ENCODE measurements at places on chromosomes 2 and 18.
A peak's percentile ranks its signal among the peaks of the same experiment; 100 is the strongest.

DNA sequence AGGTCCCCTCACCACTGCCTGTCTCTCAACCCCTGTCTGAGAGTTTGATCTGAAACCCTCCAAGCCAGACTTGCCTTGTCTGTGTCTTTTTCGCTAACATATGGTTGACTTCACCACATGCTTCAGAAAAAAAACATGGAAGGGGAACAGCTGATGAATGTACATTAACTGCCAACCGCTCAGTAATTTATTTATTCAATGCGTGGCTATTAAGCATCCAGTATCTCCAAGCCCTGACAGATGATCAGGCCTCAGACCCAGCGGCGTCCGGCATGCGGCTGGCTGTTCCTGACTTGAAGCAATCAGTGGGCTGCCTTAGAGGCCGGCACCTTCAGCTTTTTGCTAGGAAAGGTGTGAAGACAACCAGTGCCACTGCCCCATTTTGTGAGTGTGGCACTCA lies 62.3 kb downstream of the NGEF start:
- DNase-seq, result no peak

DNA sequence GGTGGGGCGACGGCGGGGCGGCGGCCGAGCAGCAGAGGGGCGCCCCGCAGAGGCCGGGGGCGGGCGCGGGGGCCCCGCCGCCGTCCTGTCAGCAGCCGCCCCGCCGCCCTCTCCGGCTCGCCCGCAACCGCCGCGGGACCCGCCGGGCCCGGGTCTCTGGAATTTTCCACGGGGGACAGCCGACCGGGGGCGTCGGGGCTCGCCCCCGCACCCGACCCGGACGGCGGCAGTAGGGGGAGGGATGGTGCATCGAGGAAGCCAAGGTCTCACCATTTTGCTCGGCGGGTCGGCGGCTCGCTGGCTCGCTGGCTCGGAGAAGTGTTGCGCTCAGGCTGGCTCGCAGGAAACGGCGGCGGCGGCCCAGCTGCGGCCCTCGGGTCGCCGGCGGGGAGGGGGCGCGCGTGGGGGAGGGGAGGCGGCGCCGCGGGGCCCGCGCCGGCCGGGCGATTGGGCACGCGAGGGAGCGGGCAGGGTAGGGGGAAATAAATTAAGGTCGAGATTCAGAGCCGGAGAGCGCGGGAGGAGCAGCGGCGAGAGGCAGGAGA lies 405 bp downstream of the PPP3R1 start:
- DNase-seq, result peak; percentile 51

- DNase-seq, result no peak
Measured at GRCh38 chr2:109086743-109087020, 42.3 kb upstream of the SH3RF3 start.

DNA sequence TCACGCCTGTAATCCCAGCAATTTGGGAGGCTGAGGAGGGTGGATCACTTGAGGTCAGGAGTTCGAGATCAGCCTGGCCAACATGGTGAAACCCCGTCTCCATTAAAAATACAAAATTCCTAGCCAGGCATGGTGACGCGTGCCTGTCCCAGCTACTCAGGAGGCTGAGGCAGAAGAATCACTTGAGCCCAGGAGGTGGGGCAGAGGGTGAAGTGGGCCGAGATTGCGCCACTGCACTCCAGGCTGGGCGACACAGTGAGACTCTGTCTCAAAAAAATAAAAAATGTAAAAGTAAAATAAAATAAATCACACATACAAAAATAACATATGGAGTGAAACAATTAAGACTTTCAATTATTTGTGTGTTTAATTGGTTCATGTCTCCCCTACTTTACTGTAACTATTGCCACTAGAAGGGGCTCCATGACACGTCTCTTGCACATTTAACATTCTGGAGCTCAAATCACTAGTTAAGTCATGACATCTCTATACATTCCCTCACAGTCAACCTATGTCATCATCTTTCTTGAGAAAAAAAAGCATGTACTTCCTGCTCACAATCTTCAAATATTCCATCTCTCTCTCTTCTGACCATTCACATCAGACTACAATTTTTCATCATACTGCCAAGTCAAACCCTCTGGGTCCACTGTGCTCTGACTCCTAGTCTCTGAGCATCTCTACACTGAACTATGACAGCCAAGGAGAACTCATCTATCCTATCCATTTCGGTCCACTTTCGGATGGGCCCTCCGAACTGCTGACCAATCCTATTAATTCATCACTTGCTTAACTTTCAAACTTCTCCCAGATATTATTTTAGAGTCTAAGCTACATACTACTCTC lies 6.7 kb downstream of the GFPT1 start:
- no peak for DNase-seq

DNA sequence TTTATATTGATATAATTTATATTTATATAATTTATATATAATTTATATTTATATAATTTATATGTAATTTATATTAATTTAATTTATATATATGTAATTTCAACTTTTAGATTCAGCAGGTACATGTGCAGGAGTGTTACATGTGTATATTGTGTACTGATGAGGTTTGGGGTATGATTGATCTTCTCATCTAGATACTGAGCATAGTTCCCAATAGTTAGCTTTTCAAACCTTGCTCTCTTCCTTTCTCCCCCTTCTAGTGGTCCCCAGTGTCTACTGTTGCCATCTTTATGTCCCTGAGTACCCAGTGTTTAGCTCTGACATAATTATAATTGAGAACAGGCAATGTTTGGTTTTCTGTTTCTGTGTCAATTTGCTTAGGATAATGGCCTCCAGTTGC lies 1335.3 kb upstream of the CDH2 start:
- no peak for DNase-seq

GRCh38 chr2:51624995-51625394 lies 593.1 kb upstream of the NRXN1 start:
- no peak for DNase-seq

- DNase-seq, result no peak
Measured at GRCh38 chr2:133098787-133099186, 428.8 kb upstream of the LYPD1 start.

- no peak for DNase-seq
Measured at GRCh38 chr2:138503087-138503442, 1.5 kb downstream of the SPOPL start.

- no peak for DNase-seq
Measured at GRCh38 chr2:30670453-30670852, 136.8 kb downstream of the CAPN13 start.

GRCh38 chr2:145286716-145287275 lies 766.9 kb upstream of the ZEB2 start:
- DNase-seq, result no peak

GRCh38 chr2:72274380-72274797 lies 126.7 kb upstream of the CYP26B1 start:
- no peak for DNase-seq

DNA sequence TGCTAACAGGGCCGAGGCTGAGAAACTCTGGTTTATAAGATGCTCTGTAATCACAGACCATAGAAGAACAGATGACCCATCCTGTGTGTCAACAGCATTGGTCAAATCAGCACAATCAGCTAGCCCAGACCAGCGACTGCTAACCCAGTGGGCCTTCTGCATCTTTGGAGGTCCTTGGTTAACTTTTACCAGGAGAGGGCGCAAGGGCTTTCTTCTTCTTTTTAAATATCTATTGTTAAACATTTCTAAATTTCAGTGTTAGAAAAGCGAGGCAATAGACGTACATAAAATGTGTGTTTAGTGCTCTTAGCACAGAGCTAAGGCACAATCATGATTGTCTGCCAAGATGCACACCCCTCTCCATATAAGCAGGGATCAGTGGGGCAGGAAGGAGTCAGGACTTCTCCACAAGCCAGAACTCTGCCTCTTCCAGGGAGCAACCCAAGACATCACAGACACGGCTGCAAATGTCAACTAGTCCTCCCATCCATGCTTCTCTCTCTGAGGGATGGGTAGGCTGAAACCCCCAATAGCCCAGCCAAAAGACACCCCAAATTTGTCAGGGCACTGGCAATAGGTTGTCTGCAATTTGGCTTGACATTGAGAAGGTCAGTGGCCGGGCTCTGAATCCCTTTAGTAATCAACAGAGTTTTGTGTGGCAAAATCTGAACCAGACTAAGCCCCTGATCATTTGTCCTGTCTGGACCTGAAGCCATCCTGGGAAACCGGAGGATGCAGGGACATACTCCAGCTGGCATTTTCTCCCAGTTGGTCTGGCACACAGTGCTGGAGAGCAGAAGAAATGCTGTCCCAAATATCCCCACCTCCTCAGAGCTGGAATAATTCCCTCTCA lies 188.2 kb downstream of the BCL2 start:
- DNase-seq, result peak; percentile 65

GRCh38 chr2:197071213-197071612 lies 144.7 kb upstream of the PGAP1 start:
- DNase-seq, result no peak

DNA sequence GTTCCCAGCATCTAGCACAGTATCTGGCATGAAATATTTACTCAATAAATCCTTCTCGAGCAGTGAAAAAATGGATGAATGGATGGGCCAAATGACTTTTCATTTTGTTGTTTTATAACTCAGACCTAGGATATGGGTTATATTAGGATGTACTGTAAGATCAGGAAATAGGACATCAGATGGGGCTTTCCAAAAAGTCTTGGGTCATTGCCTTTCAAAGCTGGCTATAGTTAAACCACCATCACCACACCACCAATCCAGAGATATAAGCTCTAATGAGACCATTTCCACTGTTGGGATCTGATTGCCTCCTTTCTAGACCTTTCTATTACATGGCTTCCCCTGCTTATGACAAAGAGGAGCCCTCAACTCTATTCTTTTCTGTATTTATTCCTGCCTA lies 525.0 kb upstream of the TCF4 start:
- no peak for DNase-seq

- DNase-seq, result no peak
Measured at GRCh38 chr2:142290931-142291330, 160.1 kb upstream of the LRP1B start.

DNA sequence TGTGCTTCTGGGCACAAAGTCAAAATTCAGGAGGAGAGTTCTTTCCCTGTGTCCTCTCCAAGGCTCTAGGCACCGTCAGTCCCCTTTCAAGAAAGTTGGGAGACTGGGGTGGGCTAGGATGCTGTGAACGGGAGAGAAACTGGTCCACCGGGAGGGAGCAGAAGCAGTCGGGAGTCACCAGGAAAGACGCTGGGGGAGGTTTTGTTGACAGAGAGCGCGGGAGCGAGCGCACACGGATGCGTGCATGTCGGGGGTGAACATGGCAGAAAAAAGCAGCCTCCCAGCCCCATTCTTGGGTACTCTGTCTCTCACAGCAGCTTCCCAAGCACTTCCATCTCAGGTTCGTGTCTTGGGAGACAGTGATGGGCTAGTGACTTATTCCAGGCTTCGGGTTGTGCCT lies 97.1 kb upstream of the PXDN start:
- DNase-seq, result no peak

DNA sequence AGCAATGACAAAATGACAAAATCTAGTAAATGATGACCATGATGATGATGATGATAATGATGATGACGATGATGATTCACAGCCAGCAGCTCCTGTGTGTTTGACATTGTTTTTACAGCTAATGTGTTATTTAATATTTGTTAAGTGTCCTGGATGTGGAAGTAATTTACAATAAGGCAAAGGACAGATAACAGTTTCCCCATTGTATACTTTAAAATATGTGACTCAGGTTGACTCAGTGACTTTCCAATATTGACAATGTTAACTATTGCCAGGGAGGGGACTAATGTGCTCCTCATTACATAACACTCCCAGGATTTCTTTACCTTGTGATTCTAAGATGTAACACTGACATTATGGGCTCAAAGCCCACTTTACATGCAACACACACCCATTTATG lies 602.2 kb downstream of the FBXO15 start:
- DNase-seq, result no peak

- DNase-seq, result no peak
Measured at GRCh38 chr2:129800686-129801085, 178.8 kb upstream of the RAB6C start.

GRCh38 chr18:21857871-21858270 lies 117.3 kb downstream of the MIB1 start:
- no peak for DNase-seq

- DNase-seq, result no peak
Measured at GRCh38 chr2:198883604-198884003, 574.1 kb downstream of the SATB2 start.

- DNase-seq, result no peak
Measured at GRCh38 chr18:55336438-55337100, 251.4 kb downstream of the TCF4 start.

DNA sequence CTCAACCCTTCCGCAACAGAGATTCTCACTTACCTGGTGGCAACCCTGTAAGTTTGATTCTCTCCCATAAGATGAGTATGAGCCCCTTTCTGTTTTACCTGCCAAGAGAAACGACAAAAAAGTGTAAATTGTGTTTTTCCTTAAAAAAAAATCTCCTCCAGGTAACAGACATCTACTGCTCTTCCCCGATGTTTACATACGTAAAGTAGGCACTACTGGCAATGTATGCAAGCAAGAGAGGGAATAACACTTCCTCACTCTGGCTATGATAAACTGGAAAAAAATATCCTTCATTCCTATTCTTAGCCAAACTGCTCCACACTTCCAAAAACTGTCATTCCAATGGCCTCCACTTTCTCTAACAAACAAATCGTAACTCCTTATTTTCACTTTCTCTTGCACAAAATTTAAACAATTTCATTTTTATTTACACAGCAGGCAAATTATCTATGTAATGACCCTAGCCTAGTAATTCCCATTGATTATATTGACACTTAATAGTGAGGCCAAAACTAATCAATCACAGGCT lies 184.5 kb downstream of the TCF4 start:
- no peak for DNase-seq

DNA sequence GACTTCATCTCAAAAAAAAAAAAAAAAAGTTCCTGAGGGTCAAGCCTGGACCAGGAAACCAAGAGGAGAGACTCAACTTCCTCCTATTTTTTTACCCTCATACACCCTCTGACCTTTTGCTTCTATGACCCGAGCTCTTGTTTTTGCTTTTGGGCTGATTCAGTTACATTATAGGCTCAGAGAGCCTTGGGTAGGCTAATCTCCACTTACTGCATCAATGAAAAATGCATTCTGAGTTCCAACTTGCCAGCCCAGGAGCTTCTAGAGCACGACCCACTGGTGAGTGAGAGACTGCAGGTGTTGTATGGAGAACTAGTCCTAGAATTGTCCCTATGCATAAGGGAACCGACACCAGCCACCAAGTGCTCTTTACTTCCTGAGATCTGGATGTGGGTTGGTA lies 91.1 kb downstream of the CABLES1 start:
- DNase-seq, result no peak

DNA sequence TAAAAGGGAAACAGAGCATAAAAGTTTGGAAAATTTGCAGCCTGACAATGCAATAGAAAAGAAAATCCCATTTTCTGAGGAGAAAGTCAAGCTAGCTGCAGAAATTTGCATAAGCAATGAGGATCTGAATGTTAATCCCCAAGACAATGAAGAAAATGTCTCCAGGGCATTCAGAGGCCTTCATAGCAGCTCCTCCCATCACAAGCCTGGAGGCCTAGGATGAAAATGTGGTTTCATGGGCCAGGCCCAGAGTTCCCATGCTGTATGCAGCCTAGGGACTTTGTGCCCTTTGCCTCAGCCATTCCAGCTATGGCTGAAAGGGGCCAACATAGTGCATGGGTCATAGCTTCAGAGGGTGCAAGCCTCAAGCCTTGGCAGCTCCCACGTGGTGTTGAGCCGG lies 10.3 kb upstream of the SCN1A start:
- DNase-seq, result no peak

All from naive thymus-derived CD4-positive, alpha-beta T cell (primary cell).